Anterior cingulate cortex (tissue), 58 donors: ENCODE measurements at places on chromosomes 11 and 22.

- DNase-seq = no peak
These were observed 265.1 kb downstream of the NELL1 start for GRCh38 chr11:20934516-20934915.

GRCh38 chr11:102421261-102421660 lies 31.3 kb downstream of the TMEM123 start:
- no peak for DNase-seq

DNA sequence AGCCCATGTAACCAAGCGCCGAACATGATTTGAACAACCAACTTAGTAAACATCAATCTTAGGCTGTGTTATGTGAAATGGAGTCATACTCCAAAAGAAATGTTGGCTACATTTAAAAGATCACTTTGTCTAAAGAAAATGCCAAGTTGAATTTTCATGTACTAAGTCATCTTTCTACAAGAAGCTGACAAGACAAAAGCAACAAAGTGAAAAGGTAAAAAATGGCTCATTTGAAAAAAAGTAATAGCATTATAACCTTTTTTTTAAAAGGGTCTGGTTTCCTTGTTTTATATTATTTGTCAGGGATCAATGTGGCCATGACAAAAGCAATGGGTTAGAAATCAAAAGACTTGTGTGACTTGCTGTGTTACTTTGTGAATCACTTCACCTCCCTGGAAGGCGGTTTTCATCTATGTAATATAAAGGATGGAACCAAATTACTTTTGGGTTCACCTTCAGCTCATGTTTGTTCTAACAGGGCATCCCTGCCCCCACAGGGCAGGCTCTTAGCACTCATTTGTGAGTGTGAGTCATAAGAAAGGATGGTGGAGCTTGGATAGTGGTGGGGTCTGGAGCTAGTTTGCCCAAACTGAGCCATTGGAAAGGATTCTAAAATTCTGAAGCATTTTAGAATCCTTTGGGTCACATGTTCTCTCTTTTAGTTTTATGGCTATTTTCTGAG lies 131.9 kb upstream of the MTMR2 start:
- DNase-seq = no peak

DNA sequence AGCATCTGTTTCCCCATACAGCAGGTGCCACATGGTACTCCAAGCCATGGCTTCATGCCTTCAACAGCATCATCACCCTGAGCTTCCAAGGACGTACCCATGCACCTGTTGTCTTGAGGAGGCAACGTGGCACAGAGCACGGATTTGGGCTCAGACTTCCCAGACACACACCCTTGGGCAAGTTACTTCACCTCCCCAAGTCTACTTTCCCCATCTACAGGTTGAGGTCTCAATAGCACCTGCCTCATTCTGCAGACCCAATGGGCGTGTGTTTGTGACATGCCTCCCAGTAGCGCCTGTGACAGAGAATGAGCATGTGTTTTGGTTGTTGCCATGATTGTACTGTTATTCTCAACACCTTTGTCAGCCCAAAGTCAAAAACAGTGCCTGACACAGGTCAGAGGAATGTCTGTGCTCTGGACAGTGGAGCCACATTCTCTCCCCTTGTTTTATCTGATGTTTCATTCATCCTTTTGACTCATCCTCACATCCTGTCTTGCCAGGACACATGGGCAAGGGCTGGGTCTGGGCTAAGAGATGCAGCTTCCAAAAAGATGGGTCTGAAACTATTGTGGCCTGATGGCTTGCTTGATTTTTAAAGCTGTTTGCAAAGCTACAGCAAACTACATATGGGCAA lies 53.4 kb upstream of the CCND1 start:
- DNase-seq = no peak

DNA sequence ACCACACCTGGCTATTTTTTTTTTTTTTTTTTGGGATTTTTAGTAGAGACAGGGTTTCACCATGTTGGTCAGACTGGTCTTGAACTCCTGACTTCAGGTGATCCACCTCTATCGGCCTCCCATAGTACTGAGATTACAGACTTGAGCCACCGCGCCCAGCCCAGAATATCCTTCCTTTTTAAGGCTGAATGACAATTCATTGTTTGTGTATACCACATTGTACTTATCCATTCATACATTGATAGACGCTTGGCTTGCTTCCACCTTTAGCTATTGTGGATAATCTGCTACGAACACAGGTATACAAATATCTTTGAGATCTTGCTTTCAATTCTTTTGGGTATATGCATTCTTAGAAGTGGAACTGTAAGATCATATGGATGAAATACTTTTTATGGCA lies 10.8 kb upstream of the RASSF10 start:
- DNase-seq = no peak

GRCh38 chr11:19577976-19578619 lies 134.5 kb upstream of the NAV2 start:
- DNase-seq = peak; percentile 62

DNA sequence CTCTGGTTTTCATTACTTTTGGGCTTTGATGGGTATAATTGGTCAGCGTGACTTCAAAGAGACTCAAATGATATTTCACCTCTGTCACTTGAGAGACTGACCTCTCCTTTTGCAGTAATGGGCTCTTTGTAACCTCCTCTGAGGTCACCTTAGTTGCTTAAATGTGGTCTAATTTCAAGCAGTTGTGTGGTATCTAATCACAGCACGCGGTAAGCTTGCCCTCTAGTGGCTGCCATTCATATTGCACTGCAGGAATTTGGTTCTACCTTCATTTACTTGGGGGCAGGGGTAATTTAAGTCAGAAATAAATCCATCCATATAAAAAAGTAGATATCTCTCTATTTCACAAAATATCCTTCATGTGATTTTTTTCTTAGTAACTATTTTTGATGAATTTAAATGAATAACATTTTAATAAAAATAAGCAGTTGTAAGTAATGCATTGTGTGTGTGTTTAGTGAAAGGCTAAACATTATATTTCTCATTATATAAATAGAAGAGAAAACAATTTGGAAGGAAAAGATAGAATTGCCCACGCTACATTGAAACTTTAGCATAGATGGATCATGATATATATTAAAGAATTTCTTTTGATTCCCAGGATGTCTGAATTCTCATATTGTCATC lies 55.0 kb upstream of the ANO3 start:
- DNase-seq = no peak

DNA sequence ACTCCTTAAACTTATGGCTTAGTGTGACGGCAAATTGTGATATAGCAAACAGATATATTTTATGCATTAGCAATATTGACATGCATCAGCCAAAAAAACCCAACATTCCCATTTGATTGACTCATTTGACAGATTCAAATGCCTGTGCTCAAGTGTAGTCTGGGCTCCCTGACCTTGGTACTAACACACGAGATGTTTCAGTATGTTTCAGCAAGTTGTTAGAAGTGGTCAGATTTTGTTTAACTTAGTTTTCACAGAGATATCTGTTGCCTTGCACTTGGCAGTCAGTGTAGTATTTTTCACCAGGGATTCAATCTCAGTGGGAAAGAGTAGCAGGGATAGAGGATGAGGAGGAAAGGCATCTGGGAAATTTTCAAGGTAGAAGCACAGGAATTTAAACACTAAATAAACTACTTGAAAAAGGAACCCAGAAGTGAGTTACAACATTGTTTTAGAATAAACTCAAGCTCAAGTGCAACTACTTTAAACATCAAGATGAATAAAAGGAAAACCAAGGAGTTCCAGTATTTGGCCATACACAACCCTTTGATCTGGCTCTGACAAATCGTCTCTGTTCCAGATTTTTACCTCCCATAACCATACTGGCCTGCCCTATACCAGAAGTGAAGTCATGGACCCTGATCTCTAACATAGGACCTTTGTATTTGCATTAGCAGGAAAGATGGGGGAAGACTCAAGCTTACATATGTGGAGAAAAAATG lies 56.5 kb upstream of the BLID start:
- no peak for DNase-seq

- no peak for DNase-seq
These were observed 3.3 kb upstream of the CRACR2B start for GRCh38 chr11:824292-824880.

DNA sequence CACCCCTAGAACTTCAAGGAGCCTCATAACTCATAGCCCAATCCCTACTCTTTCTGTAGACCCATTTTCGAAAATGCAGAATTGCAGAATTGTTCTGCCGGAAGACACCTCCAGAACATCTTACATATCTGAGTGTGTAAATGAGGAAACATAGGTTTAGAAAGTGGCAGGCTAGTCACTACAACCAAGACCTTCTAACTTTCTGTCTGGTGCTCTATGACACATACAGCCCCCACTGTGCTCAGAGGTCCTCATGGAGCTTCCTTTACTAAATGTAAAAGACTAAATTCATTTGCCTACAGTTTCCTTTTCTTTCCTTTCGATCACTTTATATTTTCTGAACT lies 132.1 kb upstream of the DDI1 start:
- no peak for DNase-seq

DNA sequence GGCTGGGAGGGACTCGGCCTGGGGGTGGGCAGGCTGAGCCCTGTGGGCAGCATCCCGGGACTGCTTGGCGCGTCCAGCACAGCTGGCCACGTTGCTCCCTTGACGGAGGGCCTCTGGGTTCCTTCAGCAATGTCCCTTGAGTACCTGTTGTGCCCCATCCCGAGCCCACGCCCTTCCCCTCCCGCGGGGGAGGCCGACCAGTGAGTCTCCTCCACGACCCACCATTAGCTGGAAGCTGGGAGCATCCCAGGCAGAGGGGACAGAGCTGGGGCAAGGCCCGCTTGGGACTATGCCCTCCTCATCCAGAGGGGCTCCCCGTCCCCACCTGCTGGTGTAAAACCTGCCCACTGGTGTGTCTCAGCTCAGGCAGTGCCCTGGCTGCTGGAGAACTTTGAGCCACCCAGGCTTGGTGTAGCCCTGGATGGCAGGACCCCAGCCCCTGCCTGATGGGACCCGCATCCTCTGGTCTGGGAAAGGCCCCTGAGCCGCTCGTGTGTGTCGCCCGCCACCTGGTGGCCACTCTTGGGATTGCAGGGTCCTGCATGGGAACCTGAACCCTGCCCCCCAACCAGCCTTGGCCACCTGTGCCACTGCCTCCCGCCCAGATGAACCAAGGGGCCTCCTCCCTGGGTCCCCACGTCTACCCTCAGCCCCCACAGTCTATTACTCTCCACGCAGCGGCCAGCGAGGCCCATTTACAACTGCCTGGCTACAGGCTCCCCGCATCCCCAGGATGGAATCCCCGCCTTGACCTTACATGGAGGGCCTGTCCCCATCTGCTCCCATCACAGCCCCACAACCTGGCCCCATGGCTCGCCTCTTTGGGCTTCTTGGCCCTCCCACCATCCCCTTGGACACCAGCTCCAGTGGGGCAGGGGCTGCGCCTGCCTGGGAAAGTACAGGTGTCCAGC lies 16.6 kb upstream of the ARHGAP8 start:
- DNase-seq = peak; percentile 22

DNA sequence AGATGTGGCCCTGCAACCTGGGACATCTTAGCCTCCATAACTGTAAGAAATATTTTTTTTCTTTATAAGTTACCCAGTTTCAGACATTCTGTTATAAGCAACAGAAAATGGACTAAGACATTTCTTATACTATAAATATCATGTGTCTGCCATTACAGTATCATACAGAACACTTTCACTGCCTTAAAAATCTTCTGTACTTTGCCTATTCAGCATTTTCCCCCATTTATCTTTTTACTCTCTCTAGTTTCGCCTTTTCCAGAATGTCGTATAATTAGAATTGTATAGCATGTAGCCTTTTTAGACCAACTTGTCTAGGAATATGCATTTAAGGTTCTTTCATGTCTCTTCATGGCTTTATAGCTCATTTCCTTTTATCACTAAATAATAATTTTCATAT lies 88.0 kb downstream of the PARVA start:
- no peak for DNase-seq

DNA sequence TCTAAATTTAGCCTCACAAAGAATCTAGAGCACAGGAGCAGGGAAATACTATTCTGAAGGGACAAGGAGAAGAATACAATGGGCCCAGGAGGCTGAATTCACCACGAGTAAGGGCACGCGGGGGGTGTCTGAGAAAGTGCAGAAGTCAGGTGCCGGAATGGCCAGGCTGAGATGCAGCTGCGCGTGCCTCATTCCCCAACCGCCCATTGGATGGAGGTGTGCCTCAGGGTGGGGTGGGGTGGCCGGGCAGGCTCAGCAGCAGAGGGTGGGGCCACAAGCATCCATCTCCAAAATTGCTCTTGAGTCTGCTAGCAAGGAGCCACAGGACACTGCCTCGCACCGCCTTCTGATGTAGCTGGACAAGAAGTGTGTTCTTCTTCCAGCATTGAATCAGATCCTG lies 387.0 kb downstream of the SHANK2 start:
- no peak for DNase-seq

DNA sequence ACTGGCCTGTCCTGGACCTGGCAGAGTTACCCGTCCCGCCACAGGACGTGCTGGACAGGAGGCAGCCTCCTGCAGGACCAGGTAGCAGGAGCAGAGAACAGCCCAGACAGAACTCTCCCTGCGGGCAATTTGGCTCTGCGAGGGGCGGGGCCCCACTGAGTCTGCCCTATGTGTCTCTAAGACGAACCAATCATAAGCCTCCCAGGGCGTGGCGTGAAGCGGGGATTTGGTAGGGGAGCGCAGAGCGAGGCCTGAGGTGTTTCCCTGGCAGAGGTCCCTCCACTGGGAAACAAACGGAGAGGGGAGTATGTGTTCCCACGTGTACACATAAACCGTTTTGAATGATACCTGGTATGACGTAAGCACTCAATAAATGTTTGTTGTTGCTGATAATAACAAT lies 7.4 kb downstream of the CD82 start:
- no peak for DNase-seq

DNA sequence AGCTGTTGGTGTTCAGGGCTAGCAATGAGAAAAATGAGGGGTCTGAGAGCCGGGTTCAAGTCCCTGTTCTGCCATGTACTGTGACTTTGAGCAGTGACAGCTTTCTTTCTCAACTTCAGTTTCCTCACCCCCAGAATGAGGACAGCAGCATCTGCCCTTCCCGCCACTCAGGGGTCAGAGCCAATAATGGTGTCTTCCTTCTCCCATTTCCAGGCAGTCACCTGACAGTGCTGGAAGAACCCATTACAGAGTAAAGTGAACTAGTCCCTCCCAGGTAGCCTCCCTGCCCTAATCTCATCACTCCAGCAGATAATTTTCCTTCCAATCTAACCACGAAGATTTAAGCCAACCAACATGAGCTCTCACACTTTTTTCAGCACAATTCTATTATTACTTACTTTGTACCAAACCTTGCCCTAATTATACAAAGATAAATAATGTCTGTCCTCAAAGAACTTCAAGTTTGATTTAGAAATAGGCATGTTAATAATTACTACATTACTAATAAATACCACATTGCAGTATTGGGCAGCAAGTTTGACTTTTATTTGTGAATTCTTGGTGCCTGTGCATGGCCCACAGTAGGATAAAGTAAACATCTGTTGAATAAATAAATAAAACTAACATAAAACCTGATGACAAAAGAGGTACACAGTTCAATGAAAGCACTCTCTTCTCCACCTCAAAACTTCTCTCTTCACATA lies 61.0 kb downstream of the SERGEF start:
- no peak for DNase-seq

- DNase-seq = no peak
These were observed 937 bp upstream of the FAM168A start for GRCh38 chr11:73598719-73599379.

- DNase-seq = no peak
These were observed 2.5 kb downstream of the RASSF7 start for GRCh38 chr11:563066-563811.

GRCh38 chr11:118212781-118213191 lies 12.0 kb downstream of the JAML start:
- no peak for DNase-seq

- no peak for DNase-seq
These were observed 30.8 kb upstream of the LRRC10B start for GRCh38 chr11:61477727-61478148.

- DNase-seq = no peak
These were observed 32.2 kb upstream of the POGLUT3 start for GRCh38 chr11:108530426-108530825.
